ENCODE measurements at places on chromosomes 7 and 10.
A peak's percentile ranks its signal among the peaks of the same experiment; 100 is the strongest.

GRCh38 chr7:6436385-6436685, 11.4 kb downstream of the DAGLB start:
- DNase-seq = peak; percentile 48

DNA sequence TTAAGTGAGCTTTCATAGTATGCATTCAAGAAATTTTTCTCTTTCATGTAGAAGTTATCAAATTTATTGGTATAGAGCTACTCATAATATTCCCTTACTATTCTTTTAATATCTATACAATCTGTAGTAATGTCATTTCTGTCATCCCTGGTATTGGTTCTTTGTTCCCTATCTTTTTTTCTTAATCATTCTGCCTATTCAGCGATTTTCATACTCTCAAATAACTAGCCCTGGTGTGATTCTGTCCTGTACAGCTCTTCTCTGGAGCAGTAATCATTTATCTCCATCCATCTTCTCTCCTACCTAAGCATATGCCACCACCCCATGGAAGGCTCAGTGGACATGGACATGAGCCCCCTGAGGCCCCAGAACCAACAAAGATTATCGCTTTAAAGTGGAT, 213.2 kb upstream of the NEBL start:
- DNase-seq = no peak

DNA sequence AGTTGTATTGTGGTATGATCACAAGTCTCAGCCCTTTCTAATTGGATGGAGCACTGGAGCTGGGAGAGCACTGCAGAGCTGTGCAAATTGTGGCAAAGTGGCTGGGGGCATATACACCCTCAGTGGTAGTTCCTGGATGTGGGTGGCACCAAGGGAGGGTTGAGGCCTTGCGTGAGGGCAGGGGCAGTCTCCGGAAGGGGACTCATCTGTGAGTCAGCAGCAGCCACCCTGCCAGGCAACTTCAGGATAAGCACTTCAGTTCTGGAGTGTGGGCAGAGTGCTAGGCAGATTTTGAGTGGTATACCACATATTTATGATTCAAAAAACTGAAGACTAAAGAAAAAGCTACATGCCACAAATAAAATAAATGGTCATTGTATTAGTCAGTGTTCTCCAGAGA, 210.5 kb downstream of the ETV1 start:
- DNase-seq = no peak

- peak; percentile 39 for DNase-seq
Measured at GRCh38 chr10:5623081-5623748, 43.2 kb downstream of the ASB13 start.

- DNase-seq = no peak
Measured at GRCh38 chr7:8114175-8114574, 145.6 kb downstream of the GLCCI1 start.

Data from NCI-H1694 (cell line).